ENCODE measurements at places on chromosomes 7 and 10. TPM values are rescaled to one million over a fixed set of nuclear protein-coding genes. Genes with fewer than 3 reads are reported as not detected.

- DNase-seq: no peak
- no peaks in the 10 kb centered on the region for H3K36me3 ChIP-seq
- H3K27ac ChIP-seq: no peak overlapping the region
- H3K4me3 ChIP-seq: no peak overlapping the region
- H3K27me3 ChIP-seq: no peaks in the 10 kb centered on the region
Measured at GRCh38 chr7:71238581-71239295, 106.8 kb downstream of the GALNT17 start.

DNA sequence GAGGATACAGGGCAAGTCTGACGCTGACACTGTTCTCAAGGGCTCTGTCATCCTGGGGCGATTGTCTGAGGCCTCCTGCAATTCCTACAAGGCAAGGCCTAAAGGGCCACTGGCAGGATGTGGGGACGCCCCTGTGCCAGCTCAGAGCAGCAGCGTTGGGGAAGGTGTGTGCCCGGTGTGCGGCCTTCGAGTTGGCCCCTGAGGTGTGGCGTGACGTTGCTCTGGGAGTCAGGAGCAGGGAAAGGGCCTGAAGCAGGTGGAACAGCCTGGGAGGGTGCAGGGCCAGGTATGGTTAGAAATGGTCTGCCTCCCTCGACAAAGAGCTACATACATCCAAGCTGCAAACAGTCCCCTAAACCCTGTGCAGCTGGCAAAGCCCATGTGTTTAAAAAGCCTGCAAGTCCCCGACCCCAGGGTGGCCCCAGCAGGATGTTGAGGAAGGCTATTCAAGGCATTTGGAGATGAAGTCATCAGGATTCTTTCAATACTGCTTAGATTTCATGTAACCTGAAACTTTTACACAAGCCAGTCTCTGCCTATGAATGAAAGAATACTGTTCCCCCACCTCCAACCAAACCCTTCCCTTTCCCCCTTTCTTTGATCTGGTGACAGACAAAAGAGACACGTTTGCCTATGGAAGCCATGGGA lies 142.5 kb upstream of the TNS3 start:
- no peaks in the 10 kb centered on the region for H3K27me3 ChIP-seq
- no peaks in the 10 kb centered on the region for H3K36me3 ChIP-seq
- H3K4me1 ChIP-seq: peaks cover 3% of the 10 kb centered on the region
- H3K4me3 ChIP-seq: no peak overlapping the region

DNA sequence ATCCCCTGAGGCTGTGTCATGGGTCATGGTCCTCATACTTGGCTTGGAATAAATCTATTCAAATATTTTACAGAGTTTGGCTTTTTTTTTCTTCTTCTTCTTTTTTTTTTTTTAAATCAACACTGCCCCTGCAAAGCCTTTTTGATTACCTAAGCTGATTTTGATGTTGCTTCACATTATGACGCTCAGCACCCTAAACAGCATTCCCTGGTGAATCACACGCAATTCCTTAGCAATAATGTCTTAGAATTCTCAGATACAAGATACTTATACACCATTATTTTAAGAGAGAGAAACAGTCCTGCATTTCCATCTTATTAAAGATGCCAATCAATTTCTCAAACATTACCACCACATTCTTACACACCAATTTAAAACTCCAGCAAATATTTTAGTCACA lies 323.7 kb upstream of the IGFBP3 start:
- DNase-seq: no peak
- H3K27me3 ChIP-seq: no peaks in the 10 kb centered on the region
- H3K27ac ChIP-seq: no peak overlapping the region
- H3K4me1 ChIP-seq: no peaks in the 10 kb centered on the region
- no peak overlapping the region for H3K4me3 ChIP-seq

GRCh38 chr7:133364959-133365690 lies 112.2 kb downstream of the EXOC4 start:
- H3K4me1 ChIP-seq: peaks cover 18% of the 10 kb centered on the region
- no peak for DNase-seq
- no peaks in the 10 kb centered on the region for H3K27me3 ChIP-seq
- H3K36me3 ChIP-seq: no peaks in the 10 kb centered on the region
- no peak overlapping the region for H3K4me3 ChIP-seq

DNA sequence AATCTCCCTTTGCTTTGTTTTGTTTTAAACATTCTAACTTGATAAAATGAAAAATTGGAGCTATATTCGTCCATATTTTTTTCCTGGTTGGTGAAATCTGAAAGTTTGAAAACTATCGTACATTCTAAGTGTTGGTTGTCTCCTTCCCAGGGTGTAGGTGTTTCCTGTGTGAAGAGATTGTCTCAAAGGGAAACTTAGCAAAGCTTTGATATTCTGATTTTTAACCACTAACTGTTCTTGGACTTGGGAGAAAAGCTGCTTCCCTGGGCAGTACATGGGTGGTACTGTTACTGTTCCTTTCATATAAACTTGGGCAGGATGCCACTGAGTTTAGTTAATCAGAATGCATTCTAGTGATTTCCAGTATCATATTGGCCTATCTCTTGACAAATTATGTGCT lies 253.5 kb upstream of the LRGUK start:
- no peak overlapping the region for H3K4me3 ChIP-seq
- no peak for DNase-seq
- no peaks in the 10 kb centered on the region for H3K36me3 ChIP-seq
- no peaks in the 10 kb centered on the region for H3K4me1 ChIP-seq
- no peaks in the 10 kb centered on the region for H3K27me3 ChIP-seq
- H3K27ac ChIP-seq: no peak overlapping the region

GRCh38 chr10:13794992-13795612 lies 208.3 kb downstream of the PRPF18 start:
- peaks cover 5% of the 10 kb centered on the region for H3K36me3 ChIP-seq
- DNase-seq: no peak
- H3K4me1 ChIP-seq: no peaks in the 10 kb centered on the region
- H3K4me3 ChIP-seq: no peak overlapping the region

DNA sequence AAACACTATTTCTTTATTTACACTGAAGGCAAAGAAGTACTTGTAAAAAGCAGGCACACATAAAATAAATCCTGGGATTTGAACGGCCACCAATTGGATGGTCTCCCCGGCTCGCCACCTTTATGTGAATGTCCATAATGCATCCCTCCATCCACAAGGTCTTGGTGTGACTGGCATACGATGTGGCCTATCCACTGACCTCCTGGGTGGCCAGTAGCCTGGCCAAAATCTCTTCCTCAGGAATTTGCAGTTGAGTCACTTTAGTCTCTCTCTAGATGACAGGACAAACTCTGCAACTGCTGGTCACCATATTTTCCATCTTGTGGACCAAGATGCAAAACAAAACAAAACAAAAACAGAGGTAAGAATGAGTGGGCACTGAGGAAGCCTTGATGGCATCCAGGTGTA lies 39.1 kb downstream of the CDK1 start:
- peak overlapping the region; percentile 44 for H3K27ac ChIP-seq
- H3K4me3 ChIP-seq: no peak overlapping the region
- H3K27me3 ChIP-seq: no peaks in the 10 kb centered on the region

DNA sequence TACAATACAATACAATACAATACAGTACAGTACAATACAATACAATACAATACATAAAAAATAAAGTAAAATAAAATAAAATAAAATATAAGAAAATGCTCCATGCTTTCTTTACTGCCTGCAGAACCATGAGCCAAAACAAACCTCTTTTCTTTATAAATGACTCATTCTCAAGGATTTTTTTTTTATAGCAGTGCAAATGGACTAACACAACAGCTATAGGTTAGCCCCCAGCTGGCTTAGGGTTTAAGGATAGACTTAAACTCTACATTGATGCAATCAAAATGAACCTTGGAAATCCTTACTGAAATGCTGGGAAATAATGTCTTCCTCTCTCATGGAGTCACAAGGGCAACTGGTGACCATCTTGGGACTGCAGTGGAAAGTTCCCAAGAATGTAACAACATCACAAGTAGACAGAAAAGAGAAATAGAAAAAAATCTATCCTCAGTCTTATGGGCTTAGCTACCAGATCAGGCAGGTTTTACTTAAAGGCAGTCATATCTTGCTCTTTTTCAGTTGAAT lies 348.9 kb downstream of the ARL4A start:
- H3K27ac ChIP-seq: no peak overlapping the region
- no peaks in the 10 kb centered on the region for H3K36me3 ChIP-seq
- no peaks in the 10 kb centered on the region for H3K4me1 ChIP-seq
- no peaks in the 10 kb centered on the region for H3K27me3 ChIP-seq

DNA sequence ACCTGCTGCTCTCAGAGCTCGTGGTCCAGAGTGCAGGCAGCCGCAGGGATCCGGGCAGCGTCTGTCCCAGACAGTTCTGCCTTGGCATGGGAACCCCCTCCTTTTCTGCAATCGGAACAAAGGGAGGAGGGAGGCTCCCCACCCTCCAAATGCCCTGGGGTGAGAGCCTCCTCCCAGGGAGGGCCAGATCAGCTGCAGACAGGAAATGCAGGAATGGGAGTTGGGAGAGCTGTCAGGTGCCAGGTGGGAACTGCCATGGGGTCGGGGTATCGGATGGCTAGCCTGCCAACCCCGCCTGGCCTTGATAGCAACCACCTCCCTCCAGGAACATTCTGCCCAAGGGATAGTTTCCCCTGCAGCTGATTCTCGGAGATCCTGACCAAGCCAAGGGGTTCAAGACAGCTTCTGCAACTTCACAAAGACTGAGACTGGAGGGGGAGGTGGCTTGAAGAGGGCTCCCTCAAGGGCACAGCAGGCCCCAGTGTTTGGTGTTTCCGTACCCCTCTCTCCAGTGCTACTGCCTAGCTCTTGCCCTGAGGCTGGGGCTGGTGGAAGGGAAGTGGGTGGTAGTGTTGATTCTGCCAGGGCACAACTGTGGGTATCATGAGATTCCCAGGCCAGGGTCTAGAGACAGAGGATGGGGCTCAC lies at the start of gene CALML5:
CALML5 (minus strand) TSS at position 78 of the 648 bp plus-strand sequence. CDS start 132 bp downstream, outside the sequence.
- no peak for DNase-seq
- H3K36me3 ChIP-seq: no peaks in the 10 kb centered on the region
- H3K27me3 ChIP-seq: no peaks in the 10 kb centered on the region
- peak within 1 kb of the TSS; percentile 37 for H3K4me3 ChIP-seq
- peaks cover 66% of the 10 kb centered on the region for H3K4me1 ChIP-seq
- H3K27ac ChIP-seq: peak within 1 kb of the TSS; percentile 82

GRCh38 chr10:122236690-122237306 lies 34.3 kb upstream of the BTBD16 start:
- no peak overlapping the region for H3K27ac ChIP-seq
- no peak for DNase-seq
- no peaks in the 10 kb centered on the region for H3K27me3 ChIP-seq
- H3K4me3 ChIP-seq: no peak overlapping the region
- peaks cover 72% of the 10 kb centered on the region for H3K36me3 ChIP-seq
- peaks cover 4% of the 10 kb centered on the region for H3K4me1 ChIP-seq

GRCh38 chr7:298375-298702 lies 8.4 kb downstream of the FOXL3 start:
- no peaks in the 10 kb centered on the region for H3K36me3 ChIP-seq
- no peak overlapping the region for H3K4me3 ChIP-seq
- no peak for DNase-seq
- peaks cover 27% of the 10 kb centered on the region for H3K27me3 ChIP-seq
- H3K27ac ChIP-seq: no peak overlapping the region

- peaks cover 20% of the 10 kb centered on the region for H3K4me1 ChIP-seq
- H3K4me3 ChIP-seq: peak overlapping the region; percentile 74
Measured at GRCh38 chr10:113680190-113681111, 739 bp downstream of the CASP7 start.

GRCh38 chr10:63720676-63721075 lies 199.5 kb downstream of the REEP3 start:
- H3K4me3 ChIP-seq: no peak overlapping the region
- peak overlapping the region; percentile 42 for H3K27ac ChIP-seq
- no peaks in the 10 kb centered on the region for H3K27me3 ChIP-seq
- no peaks in the 10 kb centered on the region for H3K36me3 ChIP-seq
- no peak for DNase-seq

GRCh38 chr10:18463673-18464211 lies 187.6 kb downstream of the NSUN6 start:
- no peak overlapping the region for H3K4me3 ChIP-seq
- no peaks in the 10 kb centered on the region for H3K4me1 ChIP-seq
- no peak for DNase-seq
- no peaks in the 10 kb centered on the region for H3K27me3 ChIP-seq

DNA sequence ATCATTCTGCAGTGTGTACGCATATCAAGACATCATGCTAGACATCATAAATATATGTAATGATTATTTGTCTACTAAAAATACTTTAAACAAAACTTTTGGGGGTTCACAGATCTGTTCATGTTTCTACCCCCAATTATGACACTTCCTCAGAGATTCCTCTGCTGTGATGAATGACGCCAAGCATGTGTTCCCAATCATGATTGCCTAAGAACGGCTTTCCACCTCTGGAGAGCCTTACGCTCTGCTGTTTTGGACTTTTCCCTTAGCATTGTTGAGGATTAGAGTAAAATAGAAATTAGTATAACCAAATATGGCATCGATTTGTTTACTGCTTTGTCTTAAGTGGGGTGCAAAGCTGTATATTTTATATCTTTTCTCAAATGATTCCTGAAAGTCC lies 236.3 kb upstream of the IGFBP3 start:
- H3K27me3 ChIP-seq: no peaks in the 10 kb centered on the region
- H3K4me3 ChIP-seq: no peak overlapping the region
- H3K4me1 ChIP-seq: no peaks in the 10 kb centered on the region
- DNase-seq: no peak
- H3K27ac ChIP-seq: no peak overlapping the region
- H3K36me3 ChIP-seq: no peaks in the 10 kb centered on the region

GRCh38 chr10:127384532-127384931 lies 164.6 kb upstream of the NPS start:
- H3K4me1 ChIP-seq: no peaks in the 10 kb centered on the region
- no peak overlapping the region for H3K27ac ChIP-seq
- no peak for DNase-seq
- H3K36me3 ChIP-seq: peaks cover 39% of the 10 kb centered on the region
- H3K4me3 ChIP-seq: no peak overlapping the region

- H3K36me3 ChIP-seq: no peaks in the 10 kb centered on the region
- no peak overlapping the region for H3K27ac ChIP-seq
- no peaks in the 10 kb centered on the region for H3K27me3 ChIP-seq
- DNase-seq: no peak
- H3K4me3 ChIP-seq: no peak overlapping the region
- H3K4me1 ChIP-seq: no peaks in the 10 kb centered on the region
Measured at GRCh38 chr10:36692759-36693158, 432.6 kb upstream of the ANKRD30A start.

Gene PRTFDC1
- 0.62 TPM for total RNA-seq

Gene SPAM1
- total RNA-seq: not detected

Gene CPA2
- total RNA-seq: not detected

Gene UPK3BL2
- 7.8 TPM for total RNA-seq

Gene CPXM2
- total RNA-seq: 2.9 TPM

Gene PMS2
- total RNA-seq: 16.3 TPM

Gene ZYX
- 73.0 TPM for total RNA-seq

Gene EBLN1
- total RNA-seq: not detected
